Stimulated activated CD4-positive, alpha-beta T cell treated with anti-CD3 and anti-CD28 coated beads, Interleukin-2, amount 100 ng/mL, for 4 hours (primary cell): ENCODE measurements at places on chromosomes 11 and 22.

- no peak for DNase-seq
These were observed 123.6 kb downstream of the TRIM44 start for GRCh38 chr11:35786188-35786587.

DNA sequence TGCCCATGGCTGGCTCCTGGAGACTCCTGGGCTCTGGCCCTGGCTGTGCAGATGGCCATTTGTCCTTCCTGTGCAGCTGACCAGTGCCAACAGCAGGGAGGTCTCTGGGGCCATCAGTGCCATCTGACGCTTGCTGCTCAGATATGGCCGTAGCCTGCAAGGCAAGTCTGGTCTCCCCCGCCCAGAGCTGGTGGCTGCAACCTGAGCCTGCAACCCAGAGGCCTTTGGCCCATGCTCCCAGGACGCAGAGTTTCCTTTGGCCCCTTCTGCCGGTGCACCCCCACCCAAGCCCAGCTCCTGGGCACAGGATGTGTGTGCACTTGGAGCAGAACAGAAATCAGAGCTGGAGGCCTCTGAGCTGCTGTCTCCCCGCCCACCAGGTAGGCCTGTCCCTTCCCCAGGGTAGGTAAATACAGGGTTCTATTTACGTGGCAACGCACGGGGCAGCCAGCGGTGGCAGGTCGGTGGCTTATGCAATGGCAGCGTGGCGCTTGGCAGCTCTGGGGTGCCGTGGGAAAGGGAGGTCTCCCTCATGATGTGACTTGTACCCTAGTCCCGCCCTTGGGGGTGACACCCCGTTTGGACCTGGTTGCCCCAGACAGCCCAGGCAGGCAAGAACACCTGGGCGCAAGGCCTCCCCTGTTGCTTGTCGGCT is 21.0 kb upstream of the MYEOV start:
- DNase-seq: no peak

GRCh38 chr11:31856248-31856647 is 45.1 kb upstream of the PAX6 start:
- DNase-seq: no peak

DNA sequence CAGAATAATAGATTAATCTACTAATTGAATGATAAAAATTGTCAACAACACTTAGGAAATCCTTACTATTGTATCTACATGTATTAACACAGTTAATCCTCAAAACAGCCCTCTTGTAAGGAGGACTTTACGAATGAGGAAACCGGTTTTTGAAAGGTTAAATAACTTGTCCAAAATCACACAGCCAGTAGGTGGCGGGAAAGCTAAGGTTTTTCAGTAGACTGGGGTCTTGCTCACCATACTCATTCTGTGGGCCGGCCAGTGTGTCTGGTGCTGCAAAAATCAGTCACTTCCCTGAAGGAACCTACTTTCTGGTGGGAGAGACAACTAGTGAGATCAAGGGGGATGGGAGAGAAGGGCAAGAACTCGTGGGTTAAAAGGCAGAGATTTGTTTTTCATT is 3.8 kb downstream of the DCPS start:
- no peak for DNase-seq

- DNase-seq: no peak
These were observed 13.2 kb downstream of the MAP6 start for GRCh38 chr11:75655605-75656004.

GRCh38 chr11:44002191-44003093 is 45.3 kb upstream of the ACCSL start:
- DNase-seq: no peak

- no peak for DNase-seq
These were observed 418.6 kb downstream of the MN1 start for GRCh38 chr22:27382947-27383346.

GRCh38 chr22:39149915-39150847 is 2.3 kb downstream of the CBX7 start:
- no peak for DNase-seq

DNA sequence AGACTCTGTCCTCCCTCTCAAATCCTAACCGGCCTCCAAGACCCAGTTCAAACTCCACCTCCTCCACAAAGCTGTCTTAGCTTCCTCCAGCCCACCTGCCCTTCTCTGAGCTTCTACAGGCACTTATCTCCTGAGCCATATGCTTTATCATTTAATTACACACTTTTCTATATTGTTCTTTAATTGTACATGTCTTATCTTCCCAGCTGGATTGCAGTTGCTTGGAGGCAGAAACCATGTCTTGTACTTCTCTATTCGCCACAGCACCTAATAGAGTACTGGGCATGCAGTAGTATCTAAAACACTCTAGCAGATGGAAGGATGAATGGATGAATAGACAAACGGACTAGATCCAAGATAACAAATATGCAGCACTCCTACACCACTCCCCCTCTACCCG is 11.3 kb downstream of the TRIM29 start:
- no peak for DNase-seq

DNA sequence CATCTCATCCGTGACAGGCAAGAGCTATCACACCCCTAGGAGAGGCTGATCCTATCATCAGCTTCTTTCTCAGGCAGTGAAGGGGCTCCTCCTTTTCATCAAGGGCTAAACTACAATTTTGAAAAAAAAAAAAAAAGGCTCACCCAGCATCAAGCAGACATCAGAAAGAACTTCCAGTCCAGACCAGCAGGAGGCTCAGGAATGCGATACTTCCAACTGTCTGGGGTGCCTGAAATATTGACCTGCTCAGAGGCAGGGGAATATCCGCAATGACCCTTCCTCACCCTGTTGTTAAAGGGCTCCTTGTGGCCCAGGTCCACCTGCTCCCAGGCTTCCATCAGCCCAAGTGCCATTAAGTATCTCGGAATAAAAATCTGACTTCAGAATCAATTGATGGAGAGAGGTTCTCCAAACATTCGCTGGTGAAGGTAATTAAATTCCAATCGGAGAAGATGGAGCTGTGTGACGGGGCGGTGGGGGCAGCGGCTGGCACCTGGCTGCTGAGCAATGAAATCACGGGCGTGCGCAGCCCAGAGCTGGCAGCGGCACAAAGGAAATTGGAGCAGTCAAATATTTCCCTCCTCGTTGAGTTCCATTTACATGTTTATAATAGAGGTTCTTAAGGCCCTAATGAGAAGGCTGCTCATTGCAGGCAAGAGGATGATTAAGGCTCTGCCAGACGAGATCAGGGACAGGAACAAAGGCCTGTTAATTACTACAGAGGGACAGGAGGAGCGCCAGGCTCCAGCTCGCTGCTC is 69.0 kb upstream of the THY1 start:
- no peak for DNase-seq

- no peak for DNase-seq
These were observed 4.6 kb downstream of the FRMD8 start for GRCh38 chr11:65390996-65391395.

DNA sequence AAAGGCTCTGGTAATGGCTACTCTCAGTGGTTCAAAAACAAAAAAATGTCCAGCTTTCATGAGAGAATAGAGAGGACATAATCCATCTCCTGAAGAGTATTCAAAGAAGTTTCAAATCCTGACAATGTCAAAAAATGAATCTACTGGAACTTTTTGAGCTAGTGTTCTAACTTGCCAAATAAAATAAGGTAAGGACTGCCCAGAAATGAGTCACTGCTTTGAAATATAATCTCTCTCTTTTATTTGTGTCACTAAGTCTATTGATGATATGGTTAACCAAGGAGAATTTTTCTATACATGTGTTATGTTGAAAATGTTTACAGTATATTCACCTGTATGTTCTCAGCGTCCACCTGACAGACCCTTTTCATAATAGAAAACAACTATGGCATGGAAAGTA is 3.4 kb downstream of the GUCY1A2 start:
- no peak for DNase-seq

- DNase-seq: peak; percentile 65
These were observed 3.4 kb downstream of the TIMM10 start for GRCh38 chr11:57527056-57527631.

GRCh38 chr11:120667281-120667680 is 155.7 kb downstream of the GRIK4 start:
- DNase-seq: no peak

- no peak for DNase-seq
These were observed 17.1 kb downstream of the FAR1 start for GRCh38 chr11:13685461-13686108.

GRCh38 chr11:35525501-35526175 is at the start of gene PAMR1:
PAMR1 (minus strand) TSS chr11:35525616; CDS start chr11:35525585, 31 bp downstream.
- DNase-seq: no peak

DNA sequence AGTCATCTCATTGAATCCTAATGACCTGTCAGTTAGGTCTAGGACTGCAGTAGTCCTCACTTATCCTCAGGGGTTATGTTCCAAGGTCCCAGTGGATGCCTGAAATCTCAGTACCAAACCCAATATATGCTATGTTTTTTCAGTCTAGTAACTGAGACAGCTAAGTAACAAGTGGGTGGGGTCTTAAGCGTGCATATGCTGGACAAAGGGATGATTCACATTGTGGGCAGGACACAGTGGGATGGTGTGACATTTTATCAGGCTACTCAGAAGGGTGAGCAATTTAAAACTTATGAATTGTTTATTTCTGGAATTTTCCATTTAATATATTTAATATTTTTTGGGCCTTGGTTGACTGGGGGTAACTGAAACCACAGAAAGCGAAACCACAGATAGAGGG is 29.0 kb downstream of the DDX10 start:
- DNase-seq: no peak

DNA sequence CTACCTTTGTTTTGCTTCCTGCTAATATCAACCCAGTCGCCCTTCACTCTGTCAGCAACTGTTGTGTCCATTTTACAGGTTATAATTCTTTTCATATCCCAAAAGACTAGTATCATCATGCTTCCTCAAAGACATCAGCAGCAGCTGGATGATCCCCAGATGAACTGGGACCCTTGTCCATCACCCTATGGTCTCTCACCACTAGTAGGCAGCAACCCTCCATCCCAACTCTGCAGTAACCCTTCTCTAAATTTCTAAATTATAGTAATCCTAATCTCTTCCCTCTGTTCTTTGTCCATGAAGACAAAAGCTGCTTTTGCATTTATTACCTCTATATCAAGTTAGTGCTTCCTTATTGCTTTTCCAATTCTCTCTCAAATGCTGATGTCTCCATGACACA is 1025.8 kb downstream of the FAM181B start:
- no peak for DNase-seq

GRCh38 chr11:64867748-64868462 is 10.5 kb downstream of the EHD1 start:
- no peak for DNase-seq

DNA sequence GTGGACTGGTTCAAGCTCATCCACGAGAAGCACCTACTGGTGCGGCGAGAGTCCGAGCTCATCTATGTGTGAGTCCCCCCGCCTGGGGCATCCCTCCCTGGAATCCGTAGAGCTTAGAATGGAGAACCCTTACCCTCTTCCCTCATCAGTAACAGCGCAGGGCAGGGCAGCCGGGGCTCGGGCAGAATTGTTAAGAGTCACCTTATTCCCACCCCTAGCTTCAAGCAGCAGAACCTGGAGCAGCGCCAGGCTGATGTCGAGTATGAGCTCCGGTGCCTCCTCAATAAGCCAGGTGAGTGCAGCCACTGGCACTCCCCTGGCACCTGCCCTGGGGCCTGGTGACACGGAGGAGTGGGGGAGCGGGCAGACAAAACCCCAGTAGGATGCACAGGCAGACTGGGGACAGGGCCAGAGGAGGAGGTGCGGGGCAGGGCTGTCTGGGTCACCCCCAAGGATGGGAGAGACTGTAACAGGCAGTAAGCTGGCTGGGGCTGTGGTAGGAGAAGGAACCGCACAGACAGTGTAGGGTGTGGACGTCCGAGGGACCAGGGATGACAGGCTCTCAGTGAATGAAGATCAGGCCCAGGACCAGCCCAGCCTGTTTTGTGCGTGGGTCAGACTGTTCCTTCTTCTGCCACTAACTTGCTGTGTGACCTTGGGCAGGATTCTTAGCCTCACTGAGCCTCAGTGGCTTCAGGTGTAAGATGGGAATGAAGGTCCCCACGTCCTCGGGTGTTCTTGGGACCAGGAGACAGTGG is 20.4 kb downstream of the C22orf23 start:
- no peak for DNase-seq

- DNase-seq: no peak
These were observed 90.0 kb downstream of the CDKN1C start for GRCh38 chr11:2795491-2795991.

DNA sequence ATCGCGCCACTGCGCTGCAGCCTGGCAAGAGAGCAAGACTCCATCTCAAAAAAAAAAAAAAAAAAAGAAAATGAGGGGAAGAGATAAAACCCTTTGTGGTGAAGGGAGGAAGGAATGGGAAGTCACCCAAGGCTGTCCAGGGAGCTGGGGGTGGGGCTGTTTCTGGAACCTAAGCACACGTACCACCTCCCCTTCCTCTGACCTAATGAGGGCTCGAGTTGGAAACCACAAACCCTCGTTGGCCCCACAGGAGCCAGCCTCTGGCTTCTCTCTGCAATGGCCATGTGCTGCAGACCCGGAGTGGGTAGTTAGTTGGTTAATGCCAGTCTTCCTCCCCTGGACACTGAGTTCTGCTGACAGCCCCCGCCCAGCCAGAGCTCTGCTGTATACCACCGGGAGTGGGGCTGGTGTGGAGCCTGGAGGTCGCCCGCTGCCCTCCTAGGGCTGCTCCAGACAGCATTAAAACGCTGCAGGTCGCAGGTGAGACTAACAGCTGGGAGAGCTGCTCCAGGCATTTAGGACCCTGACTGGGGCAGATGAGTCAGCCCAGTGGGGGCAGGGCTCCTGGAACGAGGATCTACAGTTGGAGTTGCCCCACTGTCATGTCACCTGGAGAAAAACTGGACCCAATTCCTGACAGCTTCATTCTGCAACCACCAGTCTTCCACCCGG is at the start of gene LGALS12:
Gene LGALS12 (plus strand): TSS at position 228 of the 672 bp plus-strand sequence. CDS start 375 bp downstream, at position 603.
- no peak for DNase-seq

DNA sequence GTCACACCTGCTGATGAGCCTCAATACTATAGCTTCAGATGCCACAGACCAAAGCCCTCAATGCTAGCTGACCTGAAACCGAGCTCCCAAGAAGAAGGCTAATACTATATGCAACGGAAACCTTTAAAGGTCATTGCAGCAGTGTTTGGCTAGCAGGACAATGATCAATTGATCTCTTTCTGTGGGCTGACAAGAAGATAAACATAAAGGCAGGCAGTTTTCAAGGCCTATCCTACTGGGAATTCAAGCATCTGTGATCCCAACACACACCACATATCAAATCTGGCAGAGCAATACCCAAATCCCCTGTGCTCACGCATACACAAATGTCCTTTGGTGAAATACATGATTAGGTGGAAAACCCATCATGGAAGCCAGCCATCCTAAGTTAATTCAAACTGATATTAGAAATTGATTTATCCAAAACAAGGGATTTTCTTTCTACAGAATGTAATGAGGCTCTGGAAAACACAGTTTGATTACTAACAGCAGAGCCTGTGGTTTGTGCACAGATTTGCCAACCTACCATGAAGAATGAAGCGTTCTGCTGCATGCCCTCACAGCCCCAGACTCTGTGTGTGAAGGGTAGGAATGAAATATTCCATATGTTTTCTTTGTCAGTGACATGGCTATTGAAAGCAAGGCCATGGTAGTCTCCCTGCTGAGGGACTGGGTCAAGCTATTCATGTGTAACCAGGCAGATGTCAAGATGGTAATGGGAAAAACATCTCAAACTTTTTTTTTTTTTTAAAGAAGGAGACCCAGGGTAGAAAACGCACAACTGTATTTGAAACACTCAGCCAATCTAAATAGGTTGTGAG is 12.2 kb downstream of the LGR4 start:
- DNase-seq: no peak
